ENCODE measurements at places on chromosomes 2 and 18.

- DNase-seq = no peak
Measured at GRCh38 chr2:118094503-118094902, 6.2 kb downstream of the INSIG2 start.

DNA sequence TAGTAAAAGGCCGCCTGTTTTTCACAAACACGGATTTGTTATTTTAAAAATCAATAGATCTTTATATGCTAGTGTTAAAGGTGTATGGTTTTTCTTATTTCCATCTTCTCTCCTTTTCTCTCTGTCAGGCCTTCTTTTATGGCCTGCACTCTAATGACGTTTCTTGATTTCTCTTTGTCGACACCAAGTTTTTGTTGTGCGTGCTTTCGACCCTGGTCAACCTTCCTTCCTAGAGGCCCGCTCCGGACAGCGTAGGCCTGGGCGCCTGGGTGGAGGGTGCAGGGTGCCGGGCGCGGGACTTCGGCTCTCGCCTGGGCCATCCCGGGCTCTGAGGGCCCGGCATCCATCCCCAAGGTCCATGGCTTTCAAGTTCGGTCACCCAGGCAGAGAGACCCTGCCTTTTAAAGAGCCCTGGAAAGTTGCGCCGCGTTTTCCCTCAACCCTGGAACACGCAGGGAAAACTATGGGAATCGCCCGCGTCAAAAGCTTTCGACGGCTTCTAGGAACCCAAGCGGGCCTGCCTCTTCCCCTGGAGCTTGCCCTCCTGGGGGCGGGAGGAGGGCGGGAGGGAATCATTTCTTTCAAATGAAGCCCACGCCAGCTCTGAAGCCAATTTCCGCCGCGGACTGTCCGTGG is 4.1 kb upstream of the SATB2 start:
- DNase-seq = no peak

- DNase-seq = no peak
Measured at GRCh38 chr2:173821451-173821850, 143.7 kb downstream of the SP3 start.

DNA sequence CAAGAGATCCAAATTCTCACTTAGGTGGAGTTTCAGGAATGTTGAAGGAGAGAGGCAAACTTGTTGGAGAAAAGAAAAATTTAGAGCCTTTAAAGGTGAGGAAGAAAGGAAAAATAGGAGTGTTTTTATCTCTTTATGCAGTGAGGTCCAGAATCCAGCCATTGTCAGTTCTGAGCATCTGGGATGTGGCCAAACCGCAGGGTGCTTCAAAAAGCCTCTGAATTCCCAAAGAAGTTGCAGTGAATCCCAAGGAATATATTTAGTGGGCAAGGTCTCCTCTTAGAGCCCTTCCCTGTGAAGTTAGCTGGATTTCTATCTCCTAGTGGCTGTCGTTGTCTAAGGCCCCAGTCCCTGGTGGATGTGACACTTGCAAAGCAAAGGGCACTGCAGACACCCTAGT is 51.2 kb downstream of the MTCL1 start:
- no peak for DNase-seq

DNA sequence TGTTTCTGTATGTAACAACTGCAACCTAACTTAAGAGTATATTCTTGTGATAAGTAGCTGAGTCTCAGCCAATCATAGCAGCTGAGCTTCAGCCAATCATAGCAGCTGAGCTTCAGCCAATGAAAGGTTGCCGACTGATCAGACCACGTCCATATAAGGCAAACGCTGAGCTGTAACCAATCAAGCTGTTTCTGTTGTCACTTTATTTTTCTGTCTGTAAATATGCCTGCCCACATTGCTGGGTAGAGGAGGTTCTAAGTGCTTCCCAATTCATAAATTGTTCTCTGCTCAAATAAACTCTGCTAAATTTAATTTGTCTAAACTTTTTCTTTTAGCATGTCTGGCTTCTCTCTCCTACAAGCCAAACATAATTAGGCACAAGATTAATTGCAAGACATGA is 231.5 kb upstream of the TCF4 start:
- no peak for DNase-seq

All from T-helper 9 cell (primary cell).